ENCODE measurements at places on chromosomes 16 and 17.
A peak's percentile ranks its signal among the peaks of the same experiment; 100 is the strongest.

DNA sequence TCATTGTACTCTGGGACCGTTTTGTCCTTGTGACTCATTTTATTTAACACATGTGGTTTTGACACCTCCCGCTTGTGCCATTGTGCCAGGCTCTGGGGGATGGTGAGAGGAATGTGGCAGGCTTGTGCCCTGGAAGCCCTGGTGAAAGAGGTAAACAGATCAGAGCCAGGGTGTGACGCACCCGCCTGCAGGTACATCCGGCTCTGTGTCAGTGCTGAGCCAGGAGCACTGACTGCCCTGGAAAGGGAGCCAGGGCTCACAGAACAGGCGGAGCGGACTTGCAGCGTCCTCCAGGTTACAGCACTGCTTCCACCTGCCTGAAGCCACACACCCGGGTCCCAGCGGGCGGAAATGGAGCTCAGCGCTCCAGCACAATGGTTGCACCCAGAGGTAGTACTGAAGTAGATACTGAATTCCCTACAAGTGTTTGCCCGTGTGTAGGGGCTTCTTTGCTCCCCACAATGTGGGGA, 30.6 kb downstream of the CDRT15 start:
- peak; percentile 36 for DNase-seq

DNA sequence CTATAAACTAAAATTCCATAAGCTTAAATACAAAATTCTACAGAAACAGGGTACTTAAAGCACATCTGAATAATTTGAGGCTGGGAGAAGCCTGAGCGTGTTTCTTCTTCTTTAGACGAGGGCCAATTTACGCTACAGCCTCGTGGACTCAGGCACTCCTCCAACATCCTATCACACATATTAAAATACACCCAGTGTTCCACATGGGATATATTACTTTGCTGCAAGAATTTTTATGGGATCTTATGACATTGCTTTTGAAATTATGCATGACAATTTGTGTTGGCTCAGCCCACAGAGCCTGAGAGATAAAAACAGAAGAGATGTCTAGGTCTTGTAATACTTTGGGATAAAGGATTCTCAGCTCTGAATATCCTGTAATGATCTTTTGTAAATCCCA, 3.5 kb upstream of the TANGO6 start:
- DNase-seq = no peak

DNA sequence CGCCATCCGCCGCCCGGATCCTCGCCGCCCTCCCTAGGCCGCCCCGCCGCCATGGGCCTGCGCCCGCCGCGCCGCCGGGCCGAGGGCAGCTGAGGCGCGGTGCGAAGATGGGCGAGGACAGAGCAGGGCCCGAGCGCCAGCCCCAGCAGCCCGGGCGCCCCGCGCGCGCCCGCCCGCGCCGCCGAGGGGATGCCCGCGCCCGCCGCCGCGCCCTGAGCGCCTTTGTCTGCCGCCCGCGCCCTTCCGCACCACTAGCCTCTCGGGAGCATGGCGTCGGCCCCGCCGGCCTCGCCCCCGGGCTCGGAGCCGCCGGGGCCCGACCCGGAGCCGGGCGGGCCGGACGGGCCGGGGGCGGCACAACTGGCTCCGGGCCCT, 278 bp downstream of the RAB11FIP3 start:
- peak; percentile 25 for DNase-seq

GRCh38 chr17:59266745-59267144, 46.4 kb downstream of the GDPD1 start:
- DNase-seq = no peak

- DNase-seq = no peak
Observed at GRCh38 chr17:17959520-17960361, 12.5 kb downstream of the TOM1L2 start.

GRCh38 chr16:22675745-22676540, 138.0 kb upstream of the HS3ST2 start:
- DNase-seq = no peak

- peak; percentile 23 for DNase-seq
Observed at GRCh38 chr17:78890498-78890897, 12.5 kb downstream of the CEP295NL start.

DNA sequence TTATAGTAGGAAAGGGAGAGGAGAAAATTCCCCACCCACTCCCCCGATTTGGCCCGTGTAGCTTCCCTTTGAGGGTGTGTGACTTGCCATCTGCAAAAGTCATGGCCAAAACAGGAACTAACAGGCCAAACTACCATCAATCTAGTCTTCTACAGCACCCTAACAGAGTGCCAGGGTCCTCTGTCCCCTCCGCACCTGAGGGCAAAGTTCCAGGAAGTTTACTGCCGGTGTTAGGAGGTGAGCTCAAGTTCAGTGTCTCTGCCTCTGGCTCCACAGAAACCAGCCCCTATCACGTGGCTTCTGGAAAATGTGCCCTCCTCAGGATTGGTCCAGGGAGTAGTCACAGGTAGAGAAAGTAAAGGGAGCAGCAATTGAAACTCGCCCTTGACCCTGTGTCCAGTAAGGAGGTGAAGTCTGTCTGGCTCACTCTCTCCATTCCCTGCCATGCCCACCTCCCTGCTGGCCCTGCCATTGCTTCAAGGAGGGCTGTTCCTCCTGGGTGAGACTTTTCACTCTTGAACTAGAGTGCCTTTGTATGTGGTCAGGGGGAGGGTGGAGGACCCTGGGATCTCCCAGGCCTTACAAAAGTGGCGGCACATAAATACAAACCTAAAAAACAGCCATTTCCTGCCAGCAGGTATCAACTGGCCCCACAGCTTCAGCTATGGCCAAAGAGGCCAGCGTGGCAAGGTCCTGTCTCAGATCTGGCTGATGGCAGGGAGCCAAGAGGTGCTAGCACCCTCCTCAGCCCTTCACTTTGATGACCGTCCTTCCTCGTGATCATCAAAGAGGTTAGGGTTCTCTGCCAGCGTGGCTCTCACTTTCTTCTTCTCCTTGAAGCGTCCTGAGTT, 5.3 kb downstream of the PRR15L start:
- no peak for DNase-seq

DNA sequence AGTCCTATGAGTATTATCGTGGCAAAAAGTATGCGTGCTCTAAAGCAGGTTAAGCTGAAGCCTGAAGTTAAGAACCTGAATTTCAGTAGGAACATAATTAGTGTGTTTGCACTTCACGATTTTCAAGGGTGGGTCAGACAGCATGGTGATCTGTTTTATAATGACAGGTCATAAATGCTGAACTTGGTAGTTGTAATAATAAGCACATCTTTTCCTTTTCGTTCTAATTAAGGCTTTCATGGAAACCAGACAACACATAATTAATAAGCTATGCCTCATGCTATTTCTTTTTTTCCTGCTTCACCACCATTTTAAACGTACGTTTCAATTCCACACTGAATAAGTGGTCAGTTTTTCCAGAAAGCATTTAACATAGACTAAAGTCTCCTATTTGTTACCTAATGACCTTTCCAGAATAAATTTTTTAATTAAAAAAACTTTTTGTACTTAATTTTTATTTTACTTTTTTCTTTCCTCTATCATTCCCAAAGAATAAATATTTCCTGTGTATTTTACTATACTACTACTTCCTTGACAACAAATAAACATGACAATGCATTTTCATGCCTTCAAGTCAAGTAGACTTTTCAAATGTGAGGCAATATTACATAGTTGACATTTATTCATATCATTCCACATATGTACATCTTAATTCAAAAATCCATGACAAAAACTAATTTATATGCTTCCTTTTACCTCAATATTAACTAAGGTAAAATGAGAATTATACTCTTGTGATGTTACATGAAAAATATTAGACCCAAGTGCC, 22.4 kb downstream of the CMC2 start:
- no peak for DNase-seq

DNA sequence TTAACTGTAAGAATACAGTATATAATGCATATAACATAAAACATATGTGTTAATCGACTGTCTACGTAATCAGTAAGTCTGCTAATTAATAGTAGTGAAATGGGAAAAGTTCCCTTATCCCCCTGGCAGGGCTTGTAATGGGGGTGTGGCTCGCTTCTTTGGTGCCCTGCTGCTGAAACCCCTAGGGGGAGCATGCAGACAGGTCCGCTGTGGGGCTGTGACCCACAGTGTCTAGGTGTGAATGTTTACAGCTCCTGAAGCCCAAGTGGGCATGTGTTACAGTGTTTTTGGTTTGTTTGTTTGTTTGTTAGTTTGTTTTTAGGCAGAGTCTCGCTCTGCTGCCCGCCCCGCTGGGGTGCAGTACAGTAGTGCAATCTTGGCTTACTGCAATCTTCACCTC, 495.7 kb downstream of the SHISA9 start:
- DNase-seq = no peak

DNA sequence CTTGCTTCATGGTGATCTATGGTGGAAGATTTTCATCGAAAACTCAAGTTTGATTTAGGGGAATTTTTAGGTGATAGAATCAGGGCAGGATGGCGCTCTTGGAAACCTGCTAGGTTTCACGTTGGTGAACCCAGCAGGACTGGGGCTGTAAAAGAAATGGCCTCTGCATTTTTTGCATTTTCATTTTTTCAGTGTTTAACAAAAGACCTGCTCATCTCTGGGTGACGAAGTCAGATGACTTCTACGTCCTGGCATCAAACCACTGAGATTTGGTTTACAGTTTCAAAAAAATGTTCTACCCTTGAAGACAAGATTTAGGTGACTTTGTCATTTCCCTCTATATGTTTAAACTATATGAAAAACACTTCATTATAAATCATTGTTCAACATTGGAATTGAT, 1.9 kb downstream of the PGS1 start:
- DNase-seq = no peak

DNA sequence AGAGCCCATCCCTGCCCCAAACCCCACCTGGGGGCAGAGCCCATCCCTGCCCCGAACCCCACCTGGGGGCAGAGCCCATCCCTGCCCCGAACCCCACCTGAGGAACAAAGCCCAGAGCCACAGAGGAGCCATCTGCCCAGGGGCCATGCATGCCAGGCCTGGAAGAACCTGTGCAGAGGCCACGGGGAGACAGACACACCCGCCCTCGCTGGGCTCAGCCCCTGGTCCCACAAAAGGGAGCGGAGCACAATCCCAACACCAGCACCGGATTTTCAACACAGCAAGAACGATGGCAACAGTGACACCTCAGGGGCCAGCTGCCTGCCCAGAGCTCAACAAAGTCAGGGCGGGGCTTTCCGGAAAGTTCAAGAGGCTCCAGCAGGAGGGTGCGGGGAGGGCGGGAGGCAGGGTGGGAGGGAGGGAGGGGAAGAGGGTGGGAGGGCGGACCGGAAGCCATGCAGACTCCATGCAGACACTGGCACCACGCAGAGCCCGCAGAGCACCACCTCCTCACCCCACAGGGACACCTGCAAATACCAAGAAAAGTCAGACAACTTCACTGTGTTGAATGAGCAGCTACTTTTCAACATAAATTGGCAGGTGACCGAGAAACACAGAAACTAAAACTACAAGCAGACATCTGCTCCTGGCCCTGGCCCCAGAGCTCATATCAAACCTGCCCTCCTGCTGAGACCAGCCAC, 27.9 kb upstream of the C16orf95 start:
- peak; percentile 22 for DNase-seq

- DNase-seq = no peak
Observed at GRCh38 chr16:87959391-87959990, 8.3 kb downstream of the BANP start.

DNA sequence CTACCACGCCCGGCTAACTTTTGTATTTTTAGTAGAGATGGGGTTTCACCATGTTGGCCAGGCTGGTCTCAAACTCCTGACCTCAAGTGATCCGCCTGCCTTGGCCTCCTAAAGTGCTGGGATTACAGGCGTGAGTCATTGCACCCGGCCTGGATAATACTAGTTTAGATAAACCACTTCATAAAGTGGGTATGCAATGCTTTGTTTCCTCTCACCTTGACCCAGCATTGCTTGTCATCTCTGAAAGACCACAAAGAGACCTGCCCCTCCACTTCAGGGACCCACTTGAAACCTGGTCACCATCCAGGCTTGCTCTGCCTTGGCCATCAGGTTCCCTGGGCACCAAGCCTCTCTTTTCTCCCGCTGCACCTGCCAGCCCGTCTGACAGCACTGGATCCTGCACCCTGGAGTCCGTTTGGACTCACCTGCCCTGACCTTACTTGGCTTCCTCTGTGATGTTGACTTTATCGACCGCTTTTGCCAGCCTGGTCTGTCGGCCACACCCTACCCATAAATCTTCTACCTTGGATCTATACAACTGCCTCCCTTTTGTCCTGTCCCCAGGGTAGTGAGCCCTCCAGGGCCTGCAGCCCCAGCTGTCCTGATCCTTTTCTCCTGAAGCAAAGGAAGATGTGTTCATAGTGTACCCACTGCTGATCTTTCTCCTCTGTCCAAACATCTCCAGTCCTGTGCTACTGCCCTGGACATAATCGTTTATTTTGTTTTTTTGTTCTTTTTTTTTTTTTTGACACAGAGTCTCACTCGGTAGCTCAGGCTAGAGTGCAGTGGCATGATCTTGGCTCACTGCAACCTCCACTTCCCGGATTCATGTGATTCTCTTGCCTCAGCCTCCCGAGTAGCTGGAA, 12.7 kb upstream of the ZG16 start:
- DNase-seq = no peak

DNA sequence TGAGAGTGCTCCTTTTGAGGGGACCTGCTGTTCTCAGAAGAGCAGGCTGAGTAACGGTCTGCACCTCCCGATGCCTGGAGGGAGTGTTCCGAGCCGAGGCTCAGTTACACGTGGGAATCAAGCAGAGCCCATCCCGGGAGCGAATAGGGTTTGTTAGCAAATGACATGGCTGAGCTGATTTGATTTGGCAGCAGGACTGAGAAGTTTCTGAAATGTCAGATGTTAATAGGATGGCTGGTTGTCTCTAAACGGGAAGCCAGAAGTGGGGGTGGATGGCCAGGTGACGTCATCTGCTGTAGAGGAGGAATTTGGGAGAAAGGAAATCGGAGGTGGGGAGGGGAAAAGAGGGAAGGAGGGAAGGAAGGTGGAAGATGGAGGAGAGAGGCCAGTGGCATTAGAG, 128.0 kb downstream of the RAP1GAP2 start:
- DNase-seq = no peak

- DNase-seq = no peak
Observed at GRCh38 chr16:4925791-4926190, 11.2 kb downstream of the PPL start.

DNA sequence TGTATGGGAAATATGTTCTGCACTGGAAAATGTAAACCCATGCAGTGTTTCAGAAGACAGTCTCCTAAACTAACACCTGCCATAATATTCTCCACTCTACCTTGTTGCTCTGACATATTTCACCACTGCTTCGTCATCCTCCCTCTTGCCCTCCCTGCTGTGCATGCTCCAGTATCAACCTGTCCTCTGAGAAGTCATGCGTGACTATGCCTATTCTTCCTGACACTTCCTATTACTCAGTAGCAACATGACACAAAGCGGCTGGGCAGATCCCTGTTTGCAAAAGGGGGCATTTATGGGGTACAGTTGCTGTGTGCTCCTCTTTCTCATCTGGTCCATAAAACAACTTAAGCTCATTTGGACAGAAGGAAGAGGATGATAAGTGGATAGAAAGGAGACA, 805.6 kb upstream of the EEF2KMT start:
- no peak for DNase-seq

DNA sequence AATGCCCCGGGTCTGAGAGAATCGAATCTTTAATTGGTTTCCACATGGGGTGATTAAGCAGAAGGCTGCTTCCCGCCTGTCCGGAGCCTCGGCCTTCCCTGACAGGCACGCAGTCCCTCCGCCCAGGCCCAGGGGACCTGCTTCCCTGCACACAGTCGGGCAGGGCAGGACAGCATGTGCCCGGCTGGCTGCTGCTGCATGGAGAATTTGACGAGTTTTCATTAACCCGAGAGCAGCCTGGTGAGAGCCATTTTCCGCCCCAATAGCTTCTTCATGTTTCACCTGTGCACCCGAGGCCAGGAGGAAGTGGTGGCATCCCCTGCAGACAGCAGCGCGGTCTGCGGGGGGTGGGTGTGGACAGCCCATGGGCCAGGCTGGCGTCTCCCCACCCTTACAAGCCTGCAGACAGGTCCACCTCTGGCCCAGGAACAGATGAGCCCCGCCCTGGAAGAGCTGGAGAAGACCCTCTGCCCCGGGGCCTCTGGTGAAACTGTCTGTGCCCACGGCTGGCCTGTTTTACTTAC, 67.0 kb downstream of the KLHDC4 start:
- DNase-seq = no peak

Measured in stimulated activated CD8-positive, alpha-beta memory T cell treated with anti-CD3 and anti-CD28 coated beads, Interleukin-4, amount 100 ng/mL, for 24 hours (primary cell).